Thyroid gland (tissue), 4 donors: ENCODE measurements at places on chromosomes 12 and 14.

GRCh38 chr14:22838631-22839041 lies 2.3 kb downstream of the MMP14 start:
- H3K4me1 ChIP-seq = peaks cover 15% of the 10 kb centered on the region
- H3K36me3 ChIP-seq = peaks cover 30% of the 10 kb centered on the region
- H3K27ac ChIP-seq = peak overlapping the region; percentile 97
- DNase-seq = no peak

DNA sequence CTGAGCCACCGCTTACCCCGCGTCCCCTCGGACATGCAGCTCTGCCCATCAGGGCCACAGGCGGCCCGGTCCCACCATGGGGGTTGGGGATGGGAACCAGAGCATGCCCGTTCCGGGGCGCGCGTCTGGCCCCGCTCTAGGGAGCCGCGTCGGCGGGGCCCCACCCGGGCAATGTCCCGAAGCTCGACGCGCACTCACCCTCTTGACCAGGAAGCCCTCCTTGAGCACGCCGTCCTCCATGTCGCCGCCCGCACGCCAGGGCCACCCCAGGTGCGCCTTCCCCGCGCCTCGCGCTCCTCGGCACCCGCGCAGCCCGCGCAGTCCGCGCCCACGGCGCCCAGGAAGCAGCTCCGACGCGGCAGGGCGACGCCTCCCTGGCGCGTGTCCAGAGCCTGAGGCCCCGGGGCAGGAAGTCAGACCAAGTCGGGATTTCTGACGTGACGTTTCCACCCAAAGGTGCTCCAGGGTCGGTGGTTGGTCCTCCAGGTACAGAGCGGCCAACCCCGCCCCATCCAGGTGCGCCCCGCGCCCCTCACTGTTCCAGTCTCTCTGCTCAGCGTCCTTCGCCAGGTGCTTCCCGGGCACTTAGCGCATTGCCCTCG lies at the start of gene PLEK2:
Gene PLEK2, minus strand, starts transcription at position 346 of the 602 bp plus-strand sequence. Its CDS starts 106 bp downstream, at position 240.
- no peaks in the 10 kb centered on the region for H3K36me3 ChIP-seq
- H3K4me3 ChIP-seq = peak within 1 kb of the TSS; percentile 32
- no peaks in the 10 kb centered on the region for H3K4me1 ChIP-seq
- peak; percentile 86 for DNase-seq
- no peaks in the 10 kb centered on the region for H3K27me3 ChIP-seq
- H3K27ac ChIP-seq = peak within 1 kb of the TSS; percentile 37

DNA sequence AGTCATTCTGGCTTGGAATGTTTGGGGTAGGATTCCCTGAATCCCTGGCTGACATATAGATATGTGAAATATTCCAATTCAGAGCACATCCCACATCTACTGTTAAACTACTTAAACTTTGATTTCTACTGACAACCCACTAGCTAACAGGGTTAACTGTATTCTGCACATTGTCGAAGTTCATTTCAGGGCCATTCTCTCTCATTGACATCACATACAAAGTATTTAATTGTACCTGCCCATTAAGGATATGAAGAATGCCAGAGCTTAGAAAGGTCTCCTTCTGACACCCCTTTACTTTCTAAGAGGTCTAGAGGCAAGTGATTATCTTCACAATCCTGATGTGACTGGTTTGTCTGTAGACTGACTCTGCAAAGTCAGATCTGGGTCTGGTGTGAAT lies 2.8 kb upstream of the DCN start:
- H3K27me3 ChIP-seq = no peaks in the 10 kb centered on the region
- no peak overlapping the region for H3K27ac ChIP-seq
- H3K36me3 ChIP-seq = no peaks in the 10 kb centered on the region
- DNase-seq = no peak

GRCh38 chr12:53845932-53846331 lies 92.7 kb upstream of the HOXC13 start:
- H3K36me3 ChIP-seq = no peaks in the 10 kb centered on the region
- no peak overlapping the region for H3K27ac ChIP-seq
- H3K4me1 ChIP-seq = no peaks in the 10 kb centered on the region

DNA sequence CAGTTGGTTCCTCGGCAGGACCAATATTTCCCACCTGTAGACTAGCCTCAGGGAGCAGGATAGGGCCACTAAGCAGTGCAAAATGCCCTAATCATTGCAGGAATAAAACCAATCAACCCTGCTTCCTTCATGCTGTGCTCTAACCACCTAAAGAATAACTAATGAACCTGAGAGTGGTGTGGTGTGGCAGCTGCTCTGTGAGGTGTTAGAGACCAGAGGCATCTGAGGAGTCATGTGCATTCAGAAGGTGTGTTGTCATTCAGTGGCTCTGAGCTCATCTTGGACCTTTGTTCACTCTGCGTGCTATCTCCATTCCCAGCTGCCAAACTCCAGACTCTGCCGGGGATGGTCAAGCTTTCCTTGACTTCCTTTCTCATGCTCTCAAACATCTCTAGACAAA lies 136.7 kb upstream of the EGLN3 start:
- no peak for DNase-seq
- no peak overlapping the region for H3K27ac ChIP-seq
- H3K4me3 ChIP-seq = no peak overlapping the region
- H3K27me3 ChIP-seq = no peaks in the 10 kb centered on the region
- no peaks in the 10 kb centered on the region for H3K36me3 ChIP-seq

GRCh38 chr12:128856791-128857078 lies 3.5 kb downstream of the GLT1D1 start:
- no peak overlapping the region for H3K27ac ChIP-seq
- no peak for DNase-seq
- H3K4me3 ChIP-seq = no peak overlapping the region
- no peaks in the 10 kb centered on the region for H3K27me3 ChIP-seq

DNA sequence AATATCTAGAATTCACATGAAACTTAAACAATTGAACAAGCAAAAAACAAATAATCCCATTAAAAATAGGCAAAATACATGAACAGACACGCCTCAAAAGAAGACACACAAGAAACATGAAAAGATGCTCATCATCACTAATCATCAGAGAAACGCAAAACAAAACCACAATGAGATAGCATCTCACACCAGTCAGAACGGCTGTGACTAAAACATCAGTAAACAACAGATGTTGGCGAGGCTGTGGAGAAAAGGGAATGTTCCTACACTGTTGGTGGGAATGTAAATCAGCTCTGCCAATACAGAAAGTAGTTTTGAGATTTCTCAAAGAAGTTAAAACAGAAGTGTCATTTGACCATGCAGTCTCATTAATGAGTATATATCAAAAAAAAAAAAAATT lies 121.3 kb downstream of the PTPRO start:
- no peaks in the 10 kb centered on the region for H3K36me3 ChIP-seq
- no peak overlapping the region for H3K27ac ChIP-seq
- H3K4me3 ChIP-seq = no peak overlapping the region
- H3K27me3 ChIP-seq = no peaks in the 10 kb centered on the region
- DNase-seq = no peak

DNA sequence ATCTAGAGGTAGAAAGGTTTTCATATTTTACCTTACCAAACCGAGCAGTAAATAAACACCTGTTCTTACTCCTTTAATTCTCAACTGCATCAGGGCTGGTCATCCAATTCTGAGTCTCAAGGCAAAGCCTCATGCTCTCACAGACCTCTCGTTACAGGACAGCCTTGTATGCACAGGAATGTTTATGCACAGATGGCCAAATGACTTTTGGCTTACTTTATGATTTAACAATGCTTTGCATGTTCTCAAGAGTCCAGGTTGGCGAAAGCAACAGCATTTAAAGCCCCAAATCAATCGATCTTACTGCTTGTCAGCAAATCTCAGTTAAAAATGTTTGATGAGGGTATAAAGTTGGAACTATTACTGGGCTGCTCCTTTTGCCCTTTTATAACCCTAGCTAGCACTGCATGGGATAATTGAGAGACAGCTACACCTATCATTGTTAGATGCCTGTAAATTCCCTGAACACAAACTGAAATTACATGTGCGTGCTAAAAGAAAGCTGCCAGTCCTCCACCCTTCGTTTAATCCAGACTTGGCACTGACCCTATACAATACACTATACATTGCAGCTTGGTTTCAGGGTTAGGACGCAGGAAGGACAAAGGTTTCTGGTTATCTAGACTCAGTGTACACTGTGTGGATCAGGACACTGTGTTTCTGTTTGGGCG lies 63.6 kb downstream of the TMCC3 start:
- peaks cover 22% of the 10 kb centered on the region for H3K4me1 ChIP-seq
- no peak overlapping the region for H3K4me3 ChIP-seq
- peak overlapping the region; percentile 49 for H3K27ac ChIP-seq
- DNase-seq = no peak
- H3K27me3 ChIP-seq = no peaks in the 10 kb centered on the region
- no peaks in the 10 kb centered on the region for H3K36me3 ChIP-seq
